ENCODE measurements at places on chromosomes 7 and 10.

DNA sequence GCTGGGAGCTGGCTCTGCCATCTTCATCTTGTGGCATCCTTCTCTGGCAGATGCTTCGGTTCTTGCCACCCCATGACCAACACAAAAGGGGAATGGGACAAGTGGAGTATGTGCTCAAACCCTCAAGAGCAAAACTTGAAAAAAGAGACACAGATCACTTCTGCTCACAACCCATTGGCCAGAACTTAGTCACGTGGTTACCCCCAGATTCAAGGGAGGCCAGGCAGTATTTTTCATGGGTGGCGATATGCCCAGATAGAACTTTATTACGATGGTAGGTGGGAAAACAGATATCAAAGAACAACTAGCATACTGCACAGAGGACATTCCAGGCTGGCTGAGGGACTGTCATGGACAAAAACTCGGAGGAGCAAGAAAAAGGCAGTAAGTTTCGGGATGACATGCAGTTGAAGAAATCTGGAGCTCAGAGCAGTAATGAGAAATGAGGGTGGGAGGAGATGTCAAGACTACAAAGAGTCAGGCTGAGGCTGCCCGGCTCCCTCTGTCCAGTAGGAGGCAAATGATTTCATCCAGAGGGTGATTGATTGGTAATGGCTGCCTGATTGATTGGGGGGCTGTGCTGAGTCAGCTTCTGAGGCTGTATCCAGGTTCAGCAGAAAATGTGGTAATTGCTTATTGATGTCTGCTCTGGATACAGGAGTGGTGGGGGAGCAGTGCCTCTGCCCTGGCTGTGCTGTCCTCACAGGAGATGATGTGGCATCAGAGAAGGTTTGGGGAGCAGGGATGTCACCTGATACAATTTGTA lies 25.3 kb downstream of the COL13A1 start:
- no peak for DNase-seq

- DNase-seq, result no peak
Observed at GRCh38 chr7:4818000-4818794, 42.8 kb downstream of the AP5Z1 start.

- no peak for DNase-seq
Observed at GRCh38 chr10:112650588-112651030, 203.6 kb downstream of the VTI1A start.

DNA sequence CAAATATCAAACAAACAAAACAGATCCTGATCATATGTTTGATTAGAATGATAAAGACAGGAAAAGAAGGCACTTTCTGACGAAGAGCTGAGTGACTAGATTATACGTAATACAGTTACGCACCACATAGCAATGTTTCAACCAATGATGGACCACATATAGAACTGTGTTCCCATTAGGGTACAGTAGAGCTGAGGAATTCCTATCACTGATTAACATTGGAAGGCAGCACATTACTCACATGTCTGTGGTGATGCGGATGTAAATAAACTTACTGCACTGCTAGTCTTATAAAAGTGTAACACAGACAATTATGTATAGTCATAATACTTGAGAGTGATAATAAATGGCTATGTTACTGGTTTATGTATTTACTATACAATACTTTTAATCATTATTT lies 98.3 kb downstream of the PTN start:
- no peak for DNase-seq

GRCh38 chr7:155722118-155722517 lies 77.7 kb downstream of the RBM33 start:
- no peak for DNase-seq

DNA sequence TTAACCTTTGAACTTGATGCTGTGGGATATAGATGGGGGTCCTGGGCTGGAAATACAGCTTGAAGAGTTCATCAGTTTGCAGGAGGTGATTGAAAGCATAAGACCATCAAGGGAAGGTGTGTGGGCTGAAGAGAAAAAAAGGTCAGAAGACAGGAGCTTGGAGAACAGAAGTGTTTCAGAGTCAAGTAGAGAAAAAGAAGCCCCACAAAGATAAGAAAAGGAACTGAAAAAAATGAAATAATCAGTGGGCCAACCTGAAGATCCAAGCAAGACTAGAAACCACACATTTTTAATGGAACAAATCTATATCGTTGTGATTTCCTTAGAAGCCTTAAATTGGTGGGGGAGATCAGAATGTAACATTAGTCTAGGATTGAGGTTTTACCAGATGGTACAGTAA lies 22.5 kb downstream of the ZEB1 start:
- no peak for DNase-seq

GRCh38 chr10:72068901-72069446 lies 19.4 kb downstream of the SPOCK2 start:
- DNase-seq, result no peak

- no peak for DNase-seq
Observed at GRCh38 chr7:90201500-90202195, 9.9 kb upstream of the STEAP2 start.

DNA sequence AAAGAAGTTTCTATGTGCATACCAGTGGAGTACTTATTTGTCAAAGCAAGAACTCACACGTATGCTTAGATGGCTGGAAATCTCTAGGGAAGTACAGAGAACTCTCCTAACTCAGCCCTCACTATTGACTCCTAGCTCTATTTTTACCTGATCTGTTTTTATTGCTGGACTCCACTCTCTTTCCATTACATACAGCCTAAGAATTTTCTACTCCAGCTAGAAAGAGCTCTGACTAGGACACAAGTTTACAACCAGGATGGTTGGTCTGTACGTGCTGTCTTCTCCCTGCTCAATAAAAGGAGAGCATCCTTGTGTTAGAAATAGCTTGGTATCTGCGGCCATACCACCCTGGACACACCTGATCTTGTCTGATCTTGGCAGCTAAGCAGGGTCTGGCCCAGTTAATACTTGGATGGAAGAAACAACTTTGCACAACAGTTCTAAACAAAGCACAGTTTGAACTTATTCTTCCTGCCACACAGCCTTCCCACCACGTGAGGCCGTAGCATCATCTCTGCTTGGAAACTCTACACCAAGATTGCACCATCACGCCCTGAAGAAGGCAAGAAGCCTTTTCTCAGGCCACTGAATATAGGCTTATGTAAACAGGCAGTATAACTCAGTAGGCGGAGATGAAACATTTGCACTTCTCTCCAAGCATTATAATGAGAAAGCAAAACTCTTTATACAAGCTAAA lies 50.7 kb downstream of the KCNMA1 start:
- DNase-seq, result peak; percentile 26

DNA sequence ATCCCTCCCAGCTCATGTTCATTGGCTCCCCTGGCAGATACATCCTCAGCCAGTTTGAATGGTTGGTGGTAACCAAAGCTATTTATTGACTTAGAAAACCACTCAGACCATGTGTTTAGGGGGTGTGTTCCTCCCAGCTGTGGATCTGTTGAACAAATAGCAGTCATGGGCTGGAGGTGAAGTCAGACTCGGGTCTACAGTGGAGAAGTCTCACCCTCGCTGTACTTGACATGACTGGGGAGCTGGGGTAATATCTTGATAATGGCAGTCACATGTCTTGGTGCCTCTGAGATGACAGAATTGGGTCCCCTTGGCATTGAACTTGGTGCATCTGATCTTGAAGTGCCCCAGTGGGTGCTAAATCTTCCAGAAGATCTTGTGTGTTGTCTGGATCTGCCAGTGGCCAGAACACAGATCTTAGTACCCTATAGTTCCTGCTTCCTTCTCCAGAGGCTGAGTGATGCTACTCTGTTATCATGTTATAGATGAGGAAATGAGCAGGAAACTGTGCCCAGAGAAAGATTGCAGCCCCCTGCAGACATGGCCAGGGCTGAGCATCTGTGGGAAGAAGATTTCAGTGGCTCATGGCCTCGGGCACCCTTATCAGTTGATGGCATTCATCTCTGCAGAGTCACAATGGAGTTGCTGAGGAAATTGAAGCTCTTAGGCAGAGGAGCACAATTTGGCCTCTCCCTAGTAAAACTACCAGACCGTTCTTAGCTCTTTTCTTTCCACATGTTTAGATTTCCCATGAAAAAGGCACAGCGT lies 50.4 kb downstream of the ADRA2A start:
- DNase-seq, result no peak

DNA sequence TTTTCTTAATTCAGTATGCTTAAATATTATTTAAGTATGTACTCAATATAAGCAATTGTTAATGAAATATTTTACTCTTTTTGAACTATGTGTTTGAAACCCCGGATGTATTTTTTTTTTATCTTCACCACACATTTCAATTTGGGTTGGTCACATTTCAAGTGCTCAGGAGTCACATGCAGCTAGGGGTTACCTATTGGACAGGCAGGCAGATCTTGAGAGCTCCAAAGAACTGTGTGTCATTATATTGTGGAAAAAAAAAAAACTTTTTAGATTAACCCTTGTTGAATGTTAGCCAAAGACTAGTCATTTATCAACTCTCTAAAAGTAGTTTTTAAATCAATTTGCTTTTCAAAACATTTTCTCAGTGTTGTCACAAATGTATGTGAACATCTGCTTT lies 37.2 kb downstream of the IKZF1 start:
- no peak for DNase-seq

DNA sequence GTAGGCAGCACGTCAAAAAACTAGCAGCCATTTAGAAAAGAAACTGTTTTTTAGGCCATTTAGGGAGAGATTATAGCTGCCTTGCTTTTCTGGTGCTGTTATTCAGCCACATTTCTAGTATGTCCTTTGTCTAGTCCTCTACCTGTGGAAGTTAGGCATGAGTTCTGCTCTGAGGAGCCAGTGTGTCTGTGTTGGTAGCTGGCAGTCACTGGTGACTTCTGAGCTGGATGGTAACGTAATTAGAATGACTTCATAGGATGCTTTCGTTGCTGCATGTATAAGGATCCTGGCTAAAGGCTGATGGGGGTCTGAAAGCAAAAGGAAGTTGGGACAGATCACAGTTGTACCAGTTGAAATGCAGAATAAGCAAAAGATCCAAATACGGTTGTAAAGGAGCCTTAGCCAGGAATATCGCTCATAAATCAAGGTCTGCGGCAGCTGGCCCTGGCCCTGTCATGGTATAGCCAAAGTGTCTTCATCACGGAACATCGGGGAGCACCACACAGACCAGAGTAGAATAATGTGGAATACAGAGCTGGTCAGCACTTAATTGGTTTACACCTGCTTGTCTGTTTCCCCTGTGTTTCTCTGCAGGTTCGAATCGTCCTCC lies 226.7 kb downstream of the EXOC4 start:
- DNase-seq, result no peak

DNA sequence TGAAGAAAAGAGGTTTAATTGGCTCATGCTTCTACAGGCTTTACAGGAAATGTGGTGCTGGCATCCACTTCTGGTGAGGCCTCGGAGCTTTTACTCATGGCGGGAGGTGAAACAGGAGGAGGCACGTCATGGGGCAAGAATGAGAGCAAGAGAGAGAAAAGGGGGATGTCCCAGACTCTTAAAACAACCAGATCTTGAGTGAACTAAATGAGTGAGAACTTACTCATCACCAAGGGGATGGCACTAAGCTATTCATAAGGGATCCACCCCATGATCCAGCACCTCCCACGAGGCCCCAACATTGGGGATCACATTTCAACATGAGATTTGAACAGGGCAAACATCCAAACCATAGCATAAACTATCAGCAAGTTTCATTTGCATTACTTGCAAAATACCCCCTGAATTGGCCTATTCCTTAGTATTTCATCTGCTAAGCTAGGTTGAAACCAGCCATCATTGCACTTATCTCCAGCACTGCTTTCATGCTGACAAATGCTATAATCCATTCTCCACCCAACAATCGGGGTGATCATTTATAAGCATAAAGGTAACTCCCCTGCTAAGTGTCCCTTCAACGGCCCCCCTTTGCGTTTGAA lies 179.0 kb downstream of the NOC3L start:
- DNase-seq, result peak; percentile 86

DNA sequence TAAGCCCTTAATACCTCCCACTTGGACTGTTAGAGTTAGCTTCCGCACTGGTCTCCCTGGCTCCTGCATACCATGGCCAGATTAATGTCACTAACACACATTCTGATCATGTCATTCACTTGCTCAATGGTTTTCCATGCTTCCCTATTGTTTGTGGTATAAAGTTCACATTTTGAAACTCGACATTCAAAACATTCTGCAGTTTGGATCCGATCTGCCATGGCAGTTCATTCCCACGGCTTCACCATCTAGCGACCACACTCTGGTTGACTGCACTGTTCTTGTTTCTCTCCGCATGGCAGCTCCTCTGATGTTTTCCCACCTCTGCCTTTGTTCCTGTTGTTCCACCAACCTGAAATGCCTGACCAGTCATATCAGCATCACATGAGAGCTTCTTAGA lies 87.4 kb upstream of the WAC start:
- DNase-seq, result no peak

DNA sequence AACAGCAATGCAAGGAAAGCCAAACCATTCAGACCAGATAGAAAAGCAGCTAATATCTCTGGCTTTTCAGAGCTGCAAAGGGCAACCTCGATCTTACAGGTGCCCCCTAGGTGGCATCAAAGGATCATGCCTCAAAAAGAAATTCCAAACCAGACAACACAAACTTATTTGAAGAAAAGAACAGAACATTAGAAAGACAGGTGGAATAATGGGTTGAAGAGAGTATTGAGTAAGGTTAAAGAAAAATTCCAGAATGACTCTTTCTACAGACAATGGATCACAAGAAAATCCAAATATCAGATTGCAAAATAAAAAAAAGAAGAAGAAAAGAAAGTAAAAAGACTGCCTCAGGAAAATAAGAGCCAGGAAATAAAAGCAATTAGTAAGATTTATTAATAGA lies 213.7 kb downstream of the ELMO1 start:
- DNase-seq, result no peak

GRCh38 chr7:148915211-148915610 lies 31.1 kb upstream of the EZH2 start:
- DNase-seq, result no peak

- no peak for DNase-seq
Observed at GRCh38 chr10:34635111-34635510, 180.0 kb downstream of the PARD3 start.

GRCh38 chr7:31175672-31176071 lies 123.6 kb downstream of the ADCYAP1R1 start:
- DNase-seq, result no peak

DNA sequence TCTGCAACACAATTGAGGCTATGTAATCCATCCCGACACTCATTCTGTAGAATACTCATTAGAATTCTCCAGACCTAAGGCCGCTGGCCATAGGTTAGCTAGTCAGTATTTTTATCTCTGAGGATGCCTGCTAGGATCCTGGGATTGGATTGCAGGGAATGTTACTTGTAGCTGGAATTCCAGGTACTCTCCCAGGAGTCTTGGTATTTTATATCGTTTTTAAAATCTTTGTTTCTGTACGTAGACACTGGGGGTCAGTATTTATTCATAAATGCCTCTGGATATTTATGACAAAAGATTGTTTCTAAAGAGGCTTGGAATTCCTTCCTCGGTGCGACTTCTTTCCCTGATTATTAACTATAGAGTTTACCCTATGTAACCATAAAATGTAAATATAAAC lies 40.1 kb downstream of the BPGM start:
- DNase-seq, result no peak

DNA sequence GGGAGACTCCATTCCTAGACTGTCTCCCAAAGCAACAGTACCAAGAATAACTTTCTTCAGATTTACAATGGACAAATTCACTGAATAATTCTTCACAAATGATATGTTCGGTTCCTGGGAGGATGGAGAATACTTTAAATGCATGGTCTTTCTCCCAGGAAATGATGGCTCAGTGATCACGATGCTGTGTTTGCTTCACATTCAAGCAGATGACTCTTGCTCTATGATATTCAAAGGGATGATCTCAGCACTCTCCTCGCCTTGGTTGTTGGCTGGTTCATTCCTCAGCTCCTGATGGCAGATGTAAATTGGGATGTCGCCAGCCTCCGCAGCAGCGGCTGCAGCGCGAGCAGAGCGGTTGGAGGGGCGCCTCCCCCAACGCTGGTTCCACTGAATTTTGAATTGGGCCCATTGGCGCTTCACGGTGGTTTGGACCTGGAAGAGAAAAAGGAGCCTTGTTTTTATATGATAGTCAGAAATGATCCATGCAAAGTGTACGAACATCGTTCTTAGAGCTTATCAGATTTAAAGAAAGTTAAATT lies 148.3 kb downstream of the CALCR start:
- no peak for DNase-seq

Measured in T1000 (cell line).